ENCODE measurements at places on chromosomes 5 and 9.
A peak's percentile ranks its signal among the peaks of the same experiment; 100 is the strongest.

DNA sequence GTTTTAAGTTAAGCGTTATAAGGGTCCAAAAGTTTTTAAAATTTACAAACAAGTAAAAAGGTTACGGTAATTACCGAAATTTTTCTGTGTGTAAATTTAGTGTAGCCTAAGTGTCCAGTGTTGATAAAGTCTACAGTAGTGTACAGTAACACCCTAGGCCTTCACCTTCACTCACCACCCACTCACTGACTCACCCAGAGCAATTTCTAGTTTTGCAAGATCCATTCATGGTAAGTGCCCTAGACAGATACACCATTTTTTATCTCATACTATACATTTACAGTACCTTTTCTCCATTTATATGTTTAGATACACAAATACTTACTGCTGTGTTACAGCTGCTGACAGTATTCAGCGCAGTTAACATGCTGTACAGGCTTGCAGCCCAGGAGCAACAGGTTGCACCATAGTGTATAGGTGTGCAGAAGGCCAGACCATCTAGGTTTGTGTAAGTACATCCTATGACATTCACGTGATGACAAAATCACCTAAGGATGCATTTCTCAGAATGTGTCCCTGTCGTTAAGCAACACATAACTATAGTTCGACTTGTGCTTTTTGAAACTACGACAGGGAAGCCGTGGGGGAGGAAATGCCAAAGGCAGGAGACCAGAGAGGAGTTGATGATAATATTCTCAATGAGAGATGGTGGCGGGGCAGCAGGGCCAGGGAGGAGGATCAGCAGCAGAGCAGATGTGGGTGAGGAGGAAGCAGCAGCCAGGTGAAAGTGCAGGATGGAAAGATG, 48.6 kb downstream of the PSMB7 start:
- no peak for DNase-seq

DNA sequence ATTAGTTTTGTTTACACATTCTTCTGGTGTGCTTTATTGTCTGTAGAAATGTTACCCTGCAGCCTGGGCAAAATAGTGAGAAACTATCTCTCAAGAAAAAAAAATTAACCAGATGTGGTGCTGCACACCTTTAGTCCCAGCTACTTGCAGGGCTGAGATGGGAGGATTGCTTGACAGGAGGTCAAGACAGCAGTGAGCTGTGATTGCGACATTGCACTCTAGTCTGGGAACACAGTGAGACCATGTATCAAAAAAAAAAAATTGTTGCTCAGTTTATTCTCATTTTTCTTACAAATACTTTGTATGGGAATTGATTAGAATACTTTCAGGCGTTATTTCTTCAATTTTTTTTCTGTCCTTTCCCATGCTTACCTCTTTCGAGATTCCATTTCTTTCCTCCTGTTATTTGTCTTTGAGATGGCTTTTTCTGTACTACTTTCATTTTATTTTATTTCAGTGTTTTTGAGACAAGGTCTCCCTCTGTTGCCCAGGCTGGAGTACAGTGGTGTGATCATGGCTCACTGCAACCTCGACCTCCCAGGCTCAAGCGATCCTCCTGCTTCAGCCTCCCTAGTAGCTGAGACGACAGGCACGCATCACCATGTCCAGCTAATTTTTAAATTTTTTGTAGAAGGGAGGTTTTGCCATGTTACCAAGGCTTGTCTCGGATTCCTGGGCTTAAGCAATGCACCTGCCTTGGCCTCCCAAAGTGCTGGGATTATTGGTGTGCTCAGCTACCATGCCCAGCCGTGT, 24.9 kb downstream of the TENT2 start:
- DNase-seq: no peak

DNA sequence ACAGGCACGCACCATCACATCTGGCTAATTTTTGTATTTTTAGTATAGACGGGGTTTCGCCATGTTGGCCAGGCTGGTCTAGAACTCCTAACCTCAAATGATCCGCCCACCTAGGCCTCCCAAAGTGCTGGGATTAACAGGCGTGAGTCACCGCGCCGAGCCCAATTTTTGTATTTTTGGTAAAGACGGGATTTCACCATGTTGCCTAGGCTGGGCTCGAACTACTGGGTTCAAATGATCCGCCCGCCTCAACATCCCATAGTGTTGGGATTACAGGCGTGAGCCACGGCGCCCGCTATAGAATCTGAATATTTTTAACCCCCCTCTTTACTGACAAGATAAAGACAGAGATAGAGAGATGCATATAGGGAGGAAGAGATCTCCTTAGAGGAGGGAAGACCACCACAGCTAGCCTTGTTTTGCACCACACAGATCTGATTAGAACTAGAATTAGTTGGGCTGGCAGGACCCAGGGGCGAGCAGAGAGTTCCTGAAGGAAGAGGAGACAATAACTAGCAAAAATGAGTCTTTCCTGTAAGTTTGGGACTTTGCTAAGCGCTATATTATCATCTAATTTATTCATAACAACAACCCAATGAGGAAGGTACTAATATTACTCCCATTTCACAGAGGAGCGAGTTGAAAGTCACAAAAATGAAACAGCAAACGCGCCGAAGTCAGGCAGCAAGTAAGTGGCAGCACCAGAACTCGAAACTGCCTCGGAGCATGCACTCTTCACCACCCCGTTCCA, 1.5 kb upstream of the ANKHD1 start:
- DNase-seq: no peak

DNA sequence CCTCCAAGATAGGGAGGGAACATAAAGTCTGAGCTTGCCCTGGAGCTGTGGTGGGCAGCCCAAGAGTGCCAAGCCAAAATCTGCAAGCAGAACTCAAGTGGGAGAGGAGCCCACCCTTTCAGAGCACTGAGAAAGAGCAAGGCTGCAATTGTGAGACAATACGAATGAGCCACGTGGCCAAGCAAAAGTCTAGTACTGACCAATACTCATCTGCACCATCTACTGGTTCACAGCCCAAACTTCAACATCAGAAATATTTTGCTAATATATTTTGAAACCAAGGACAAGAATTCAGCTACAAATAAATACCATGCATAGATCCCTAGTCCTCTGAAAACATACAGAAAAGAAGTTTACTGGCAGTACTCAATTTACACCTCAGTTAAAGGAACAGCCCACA, 696.2 kb upstream of the COX7C start:
- DNase-seq: no peak

DNA sequence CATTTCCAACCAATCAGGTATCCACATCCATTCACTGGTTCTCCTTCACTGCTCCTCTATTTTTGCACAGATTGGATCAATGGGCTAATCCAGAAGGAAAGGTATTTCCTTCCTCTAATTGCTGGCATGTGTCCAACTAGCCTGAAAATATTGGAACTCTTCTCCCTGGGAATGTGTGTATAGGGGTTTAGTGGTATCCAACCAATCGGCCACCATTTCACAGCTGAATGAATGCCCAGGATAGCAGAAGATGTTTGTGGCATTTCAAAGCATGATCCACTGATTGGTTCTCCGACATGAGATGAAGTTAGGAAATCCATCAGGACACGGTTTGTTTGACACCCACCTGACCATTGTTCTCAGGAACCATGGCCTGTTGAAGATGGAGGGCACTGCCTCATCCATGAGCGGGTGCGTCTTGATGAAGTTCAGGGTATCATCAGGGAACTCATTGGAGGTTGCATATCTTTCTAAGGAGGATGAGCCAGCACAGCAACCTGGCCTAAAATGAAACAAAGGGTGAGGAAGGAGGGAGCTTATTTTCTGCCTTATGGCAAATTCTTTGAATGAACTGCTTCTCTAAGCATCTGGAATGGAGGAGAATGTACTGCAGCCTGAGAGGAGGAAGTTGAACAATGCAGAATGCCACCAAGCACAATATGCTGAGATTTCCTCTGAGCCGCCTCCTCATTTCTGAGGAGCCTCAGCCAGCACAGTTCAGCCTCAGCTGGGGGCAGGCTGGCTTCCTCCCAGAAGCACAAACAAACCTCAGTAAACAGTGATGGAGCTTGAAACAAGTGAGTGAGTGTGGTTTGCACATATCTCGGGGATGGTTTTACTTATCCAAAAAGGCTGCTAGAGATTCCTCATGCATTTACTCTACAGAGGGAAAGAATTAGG, 94.6 kb downstream of the SEMA6A start:
- DNase-seq: no peak

DNA sequence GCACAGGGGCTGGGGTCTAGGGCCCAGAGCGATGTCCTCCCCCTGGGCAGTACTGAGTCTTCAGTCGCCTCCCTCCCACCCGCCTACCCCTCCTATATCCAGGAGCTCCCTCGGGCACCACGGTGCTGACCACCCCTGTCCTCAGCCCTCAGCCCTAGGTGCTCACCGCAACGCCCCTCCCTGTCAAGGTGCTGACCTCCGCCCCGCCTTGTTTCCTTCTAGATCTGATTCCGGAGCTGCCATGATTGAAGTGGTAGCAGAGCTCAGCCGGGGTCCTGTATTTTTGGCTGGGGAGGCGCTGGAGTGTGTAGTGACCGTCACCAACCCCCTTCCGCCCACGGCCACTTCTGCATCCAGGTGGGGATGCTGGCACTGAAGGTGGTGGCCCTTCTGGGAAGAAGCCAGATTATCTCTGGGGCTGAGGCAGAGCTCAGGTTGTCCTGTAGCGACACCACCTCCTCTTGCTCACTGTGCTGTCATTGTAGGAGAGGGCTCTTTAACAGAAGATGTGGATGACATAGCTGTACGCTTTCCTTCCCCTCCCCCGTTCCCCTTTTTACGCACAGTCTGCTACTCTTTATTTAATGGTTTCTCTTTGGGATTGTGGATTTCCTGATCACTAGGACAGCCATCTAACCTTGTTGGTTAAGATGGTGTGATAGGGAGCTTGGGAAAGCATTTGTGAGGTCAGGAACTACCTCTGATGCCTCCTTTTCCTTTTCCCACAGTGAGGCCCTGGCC, 598 bp downstream of the RGP1 start:
- peak; percentile 72 for DNase-seq

DNA sequence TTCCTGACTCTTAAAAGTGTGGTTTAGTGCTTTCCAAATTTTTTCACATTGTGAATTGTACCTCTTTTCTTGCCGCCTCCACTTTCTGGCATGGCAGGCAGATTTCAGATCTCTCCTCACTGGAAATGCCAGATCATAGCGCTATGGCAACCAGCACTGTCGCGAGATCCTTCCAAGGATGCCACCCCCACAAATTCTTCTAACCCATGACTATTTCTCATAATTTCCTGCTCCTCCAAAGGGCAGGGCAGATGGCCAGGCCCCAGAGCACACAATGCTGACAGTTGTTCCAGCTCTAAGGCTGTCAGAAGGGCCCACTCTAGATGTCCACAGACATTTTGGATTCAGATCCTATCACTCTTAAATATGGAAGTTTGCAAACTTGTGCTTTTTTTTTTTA, 446.2 kb upstream of the RIOK2 start:
- no peak for DNase-seq

GRCh38 chr5:76594107-76594506, 29.1 kb downstream of the F2RL2 start:
- no peak for DNase-seq

DNA sequence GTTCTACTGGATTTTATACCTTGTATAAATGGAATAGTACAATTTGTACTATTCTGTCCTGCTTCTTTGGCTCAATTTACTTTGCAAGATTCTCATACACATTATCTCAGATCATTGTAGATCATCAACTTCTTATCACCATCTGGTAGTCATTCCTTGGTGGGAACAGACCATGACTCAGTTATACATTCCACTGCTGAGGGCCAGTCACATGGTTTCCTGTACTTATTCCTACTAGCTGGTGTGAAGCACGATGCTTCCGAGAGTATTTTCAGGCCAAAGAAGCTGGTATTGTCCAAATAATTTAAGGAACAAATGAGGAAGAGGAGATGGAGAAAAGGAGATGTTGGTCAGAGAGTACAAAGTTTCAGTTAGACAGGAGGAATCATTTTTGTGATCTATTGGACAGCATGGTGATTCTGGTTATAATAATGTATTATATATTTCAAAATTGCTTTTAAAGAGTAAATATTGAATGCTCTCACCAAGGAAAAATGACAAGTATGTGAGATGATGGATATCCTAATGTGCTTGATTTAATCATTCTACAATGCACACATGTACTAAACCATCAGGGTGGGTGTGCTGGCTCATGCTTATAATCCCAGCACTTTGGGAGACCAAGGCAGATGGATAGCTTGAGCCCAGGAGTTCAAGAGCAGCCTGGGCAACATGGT, 124.1 kb downstream of the SYK start:
- no peak for DNase-seq

GRCh38 chr9:4116071-4116581, 183.7 kb downstream of the GLIS3 start:
- DNase-seq: no peak

DNA sequence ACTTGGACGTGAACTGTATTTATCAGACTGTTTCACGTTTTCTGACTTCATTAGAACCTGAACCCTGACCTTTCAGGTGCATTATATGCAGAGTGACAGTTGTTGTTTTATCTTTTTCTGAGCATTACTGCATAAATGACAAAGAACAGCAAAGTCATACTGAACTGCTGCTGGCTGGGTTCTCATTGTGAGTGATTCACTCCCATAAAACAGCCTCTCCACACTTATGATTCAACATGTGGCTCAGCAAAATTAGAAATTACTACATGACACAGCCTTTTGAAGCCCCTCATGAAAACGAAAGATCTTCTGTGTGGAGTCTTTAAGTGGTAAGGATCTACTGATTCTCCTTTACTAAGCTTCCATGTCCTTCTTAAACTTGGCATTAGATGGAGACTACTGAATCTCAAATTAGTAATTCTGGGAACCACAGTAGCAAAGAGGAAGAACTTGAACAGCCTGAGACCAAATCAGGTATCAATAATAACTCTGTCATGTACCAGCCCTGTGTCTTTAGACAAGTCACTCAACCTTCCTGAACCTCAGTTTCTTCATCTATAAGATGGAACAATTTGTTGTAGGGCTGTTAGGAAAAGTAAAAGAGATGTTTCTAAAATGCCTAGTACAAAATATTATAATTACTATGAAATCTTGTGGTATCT, 172.3 kb upstream of the GNA14 start:
- no peak for DNase-seq

DNA sequence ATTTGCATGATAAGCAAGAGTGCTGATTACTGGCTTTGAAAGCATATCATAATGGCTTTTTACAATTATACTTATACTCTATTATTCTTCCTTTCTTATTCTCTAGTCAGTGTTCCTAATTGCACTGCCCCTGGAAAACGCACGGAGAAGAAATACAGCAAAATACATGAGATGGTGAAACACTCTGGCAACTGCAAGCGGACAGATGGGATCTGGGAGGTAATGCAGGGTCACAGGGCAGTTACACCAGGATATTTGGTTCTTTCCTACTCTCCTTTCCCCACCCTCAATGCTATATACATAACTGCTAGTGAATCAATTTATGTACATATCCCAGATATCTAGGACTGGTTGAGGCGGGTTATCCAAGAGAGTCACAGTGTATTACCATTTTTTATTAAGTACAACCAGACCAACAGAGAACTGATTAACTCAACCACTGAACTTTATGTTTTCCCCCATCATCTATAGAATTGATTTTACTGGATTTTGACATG, 423.7 kb downstream of the ZSWIM6 start:
- DNase-seq: no peak

- no peak for DNase-seq
These were observed 13.7 kb downstream of the DAB2 start for GRCh38 chr5:39411061-39411460.

DNA sequence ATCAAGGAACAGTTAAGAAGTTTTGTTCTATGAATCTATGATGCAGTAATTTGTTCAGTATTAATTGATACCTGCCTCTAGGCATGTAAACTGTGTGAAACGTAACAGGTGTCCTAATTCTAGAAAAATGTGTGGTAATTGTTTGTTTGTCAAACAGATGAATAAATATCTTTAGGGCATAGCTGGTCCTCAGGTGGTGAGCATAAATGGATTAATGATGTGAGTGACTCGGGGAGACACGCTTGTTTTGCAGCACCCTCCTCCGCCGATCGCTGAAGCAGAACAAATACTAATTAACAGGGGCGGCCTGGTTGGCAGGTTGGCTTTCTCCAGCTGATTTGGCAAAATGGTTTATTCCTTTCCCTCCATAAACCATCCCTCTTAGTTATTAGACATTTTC, 88.8 kb downstream of the TLE4 start:
- no peak for DNase-seq
